ENCODE measurements at places on chromosomes 7 and 10.
A peak's percentile ranks its signal among the peaks of the same experiment; 100 is the strongest.

GRCh38 chr10:35387768-35388167, 51.5 kb downstream of the CCNY start:
- DNase-seq, result peak; percentile 81

GRCh38 chr10:130470286-130470685, 334.1 kb downstream of the GLRX3 start:
- no peak for DNase-seq

DNA sequence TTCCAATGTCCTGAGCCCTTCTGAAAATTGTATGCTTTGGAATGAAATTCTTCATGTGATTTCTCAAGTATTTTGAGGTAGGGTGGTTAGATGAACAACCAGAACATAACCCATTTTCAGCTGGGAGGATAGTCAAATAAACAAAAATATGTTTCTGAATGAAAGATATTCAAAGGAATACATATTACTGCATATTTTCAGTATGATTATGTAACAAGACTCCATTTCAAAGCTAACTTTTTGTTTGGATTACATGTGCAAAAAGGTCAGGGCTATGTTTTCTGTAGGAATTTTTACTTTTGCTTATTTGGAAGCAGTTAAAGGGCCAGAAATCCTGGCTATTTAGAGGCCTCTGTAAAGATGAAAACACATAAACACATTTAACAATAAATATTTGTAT, 27.7 kb downstream of the CDK6 start:
- DNase-seq, result peak; percentile 41

GRCh38 chr10:98446151-98446660, 529 bp downstream of the HPS1 start:
- DNase-seq, result peak; percentile 33

GRCh38 chr10:123974406-123974805, 82.8 kb upstream of the CPXM2 start:
- peak; percentile 39 for DNase-seq

DNA sequence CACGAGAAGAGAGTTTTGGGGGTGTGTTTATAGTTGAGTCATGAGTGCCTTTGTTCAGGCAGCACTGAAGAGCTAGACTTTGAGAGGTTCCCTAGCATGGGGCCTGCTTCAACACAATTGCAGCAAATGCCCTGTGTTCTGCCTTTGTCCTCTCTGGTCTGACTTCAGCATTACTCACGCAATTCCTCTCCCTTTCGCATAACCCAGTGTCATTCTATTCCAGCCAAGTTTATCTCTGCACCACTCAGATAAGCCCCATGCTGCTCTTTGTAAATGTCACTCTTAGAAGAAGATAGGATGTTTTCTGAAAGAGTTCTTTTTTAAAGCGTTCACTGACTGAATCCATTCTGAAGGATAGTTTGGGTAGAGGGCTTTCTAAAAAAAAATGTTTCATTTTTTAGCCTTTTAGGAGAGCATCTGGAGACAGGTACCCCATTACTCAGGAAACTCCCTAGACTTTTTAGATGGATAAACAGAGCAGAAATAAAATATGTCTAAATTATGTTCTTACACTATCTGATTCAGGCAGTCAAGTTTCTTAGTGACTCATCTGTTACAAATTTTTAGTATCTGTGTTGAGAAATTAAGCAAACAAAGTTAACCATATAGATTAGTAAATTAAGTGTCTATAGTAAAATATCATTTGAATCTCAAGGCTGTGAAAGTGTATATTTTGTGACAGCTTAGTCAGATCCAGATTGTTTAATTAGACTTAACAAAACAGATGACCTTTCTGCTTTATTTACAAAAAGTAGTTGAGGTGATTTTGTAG, 318.5 kb downstream of the GPR158 start:
- DNase-seq, result peak; percentile 88

GRCh38 chr10:23384364-23384763, 39.8 kb upstream of the C10orf67 start:
- no peak for DNase-seq

DNA sequence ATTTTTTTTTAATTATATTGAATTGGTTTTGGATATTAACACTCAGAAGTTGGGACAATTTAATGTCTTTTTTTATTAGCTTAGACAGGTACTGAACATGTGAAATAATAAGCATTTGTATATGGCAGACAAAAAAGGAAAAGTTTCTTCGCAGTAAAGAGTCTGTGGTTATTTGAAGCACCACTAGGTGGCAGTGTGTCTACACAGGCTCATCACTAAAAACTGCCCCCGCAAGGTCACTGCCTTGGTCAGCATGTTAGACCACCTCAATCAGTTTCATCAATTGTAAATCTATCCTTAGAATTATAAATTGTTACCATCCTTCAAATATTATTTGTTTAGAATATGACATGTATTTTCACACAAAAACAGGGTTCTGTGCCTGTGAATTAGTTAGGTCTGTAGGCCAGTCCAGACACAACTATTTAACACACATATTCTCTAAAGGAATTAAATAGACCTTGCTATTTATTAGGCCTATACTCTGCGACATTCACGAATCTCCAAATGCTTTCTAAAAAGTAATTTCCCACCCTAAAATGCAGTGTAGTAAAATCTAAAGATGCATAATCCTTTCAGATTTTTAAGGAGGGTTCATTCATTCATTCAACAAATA, 17.0 kb downstream of the PNLIPRP3 start:
- peak; percentile 24 for DNase-seq

DNA sequence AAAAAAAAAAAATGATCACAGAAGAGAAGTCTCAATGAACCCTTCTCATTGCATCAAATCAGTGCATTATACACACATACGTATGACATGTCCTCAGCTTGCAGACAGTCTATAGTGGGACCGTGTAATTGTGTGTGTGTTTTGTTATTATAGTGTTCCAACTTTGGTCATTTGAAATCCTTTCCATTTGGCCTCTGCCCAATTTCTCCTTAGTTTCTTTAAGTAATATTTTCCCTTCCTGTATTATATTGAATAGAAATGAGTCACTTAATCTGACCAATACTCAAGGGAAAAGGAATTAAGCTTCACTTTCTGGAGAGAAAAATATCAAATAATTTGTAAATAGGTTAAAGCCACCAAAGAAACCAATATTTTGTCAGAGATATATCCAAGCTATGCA, 415.5 kb upstream of the SORCS1 start:
- DNase-seq, result no peak

- no peak for DNase-seq
Measured at GRCh38 chr7:87658553-87658952, 30.4 kb downstream of the RUNDC3B start.

DNA sequence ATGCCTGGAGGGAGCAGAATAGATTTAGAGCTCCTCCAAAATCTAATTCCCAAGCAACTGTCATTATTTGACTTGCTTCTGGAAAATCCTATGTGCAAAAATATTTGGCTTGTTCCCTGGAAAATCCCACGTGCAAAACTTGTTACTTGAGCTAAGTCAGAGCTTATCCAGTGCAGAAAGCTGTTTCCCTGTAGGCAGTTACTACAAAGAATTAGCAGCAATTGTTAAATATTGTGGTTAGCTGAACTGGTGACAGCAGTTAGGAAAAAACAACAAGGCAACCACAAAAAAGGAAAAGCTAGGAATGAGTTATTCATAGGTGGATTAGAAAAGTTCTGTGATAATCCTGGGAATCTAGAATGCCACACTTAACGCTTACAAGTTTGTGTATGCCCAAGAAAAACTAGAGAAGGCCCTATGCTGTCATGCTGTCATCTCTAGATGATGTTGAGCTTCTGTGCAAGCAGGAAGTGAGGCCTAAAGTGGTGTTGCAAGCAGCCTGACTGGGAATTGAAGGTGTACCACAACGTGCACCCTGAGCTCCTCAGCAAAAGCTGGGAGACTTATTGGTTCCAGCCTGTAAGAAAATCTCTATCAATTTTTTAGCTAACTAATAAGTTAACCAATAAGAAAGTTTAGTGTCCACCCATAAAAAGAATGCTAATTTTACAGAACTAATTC, 738.6 kb upstream of the LRRTM3 start:
- DNase-seq, result no peak

DNA sequence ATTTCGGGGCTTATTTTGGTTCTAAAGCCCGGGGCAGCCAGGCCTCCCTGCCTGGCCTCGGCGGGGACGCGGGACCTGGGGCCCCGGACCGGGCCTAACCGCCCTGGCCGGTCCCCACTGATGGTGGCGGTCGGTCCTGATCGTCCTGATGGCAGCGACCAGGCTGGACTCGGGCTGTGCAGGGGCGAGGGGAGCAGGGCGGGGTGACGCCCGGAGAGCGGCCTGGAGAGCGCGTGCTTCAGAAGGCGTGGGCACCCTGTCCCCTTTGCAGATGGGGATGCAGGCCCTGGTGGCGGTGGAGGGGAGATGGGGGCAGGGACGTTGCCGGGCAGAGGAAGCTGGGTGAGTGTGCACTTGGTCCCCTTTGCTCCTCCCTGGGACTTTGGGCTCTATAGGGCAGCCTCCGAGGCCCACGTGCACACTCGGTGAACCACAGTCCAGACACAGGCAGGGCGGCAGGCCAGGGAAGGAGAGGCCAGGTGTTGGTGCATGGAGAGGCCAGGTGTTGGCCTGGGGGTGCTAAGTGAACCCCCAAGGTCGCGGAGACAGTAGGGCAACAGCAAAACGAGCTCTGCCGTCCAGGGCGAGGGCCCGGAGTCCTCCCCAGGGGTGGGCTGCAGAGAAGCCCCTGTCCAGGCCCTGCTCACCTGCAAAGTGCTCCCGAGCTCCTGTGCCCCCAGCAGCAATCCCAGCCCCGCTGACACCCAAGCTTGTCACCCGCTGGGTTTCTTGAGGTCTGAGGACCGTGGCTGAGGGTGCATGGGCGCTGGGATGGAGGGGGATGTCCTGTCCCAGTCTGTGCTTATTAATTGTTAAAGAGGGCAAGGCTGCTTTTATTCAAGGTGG, 42.4 kb upstream of the FAM20C start:
- no peak for DNase-seq

All from astrocyte of the spinal cord (primary cell).